ENCODE measurements at places on chromosomes 5 and 9. TPM values are rescaled to one million over a fixed set of nuclear protein-coding genes. Genes with fewer than 3 reads are reported as not detected.

DNA sequence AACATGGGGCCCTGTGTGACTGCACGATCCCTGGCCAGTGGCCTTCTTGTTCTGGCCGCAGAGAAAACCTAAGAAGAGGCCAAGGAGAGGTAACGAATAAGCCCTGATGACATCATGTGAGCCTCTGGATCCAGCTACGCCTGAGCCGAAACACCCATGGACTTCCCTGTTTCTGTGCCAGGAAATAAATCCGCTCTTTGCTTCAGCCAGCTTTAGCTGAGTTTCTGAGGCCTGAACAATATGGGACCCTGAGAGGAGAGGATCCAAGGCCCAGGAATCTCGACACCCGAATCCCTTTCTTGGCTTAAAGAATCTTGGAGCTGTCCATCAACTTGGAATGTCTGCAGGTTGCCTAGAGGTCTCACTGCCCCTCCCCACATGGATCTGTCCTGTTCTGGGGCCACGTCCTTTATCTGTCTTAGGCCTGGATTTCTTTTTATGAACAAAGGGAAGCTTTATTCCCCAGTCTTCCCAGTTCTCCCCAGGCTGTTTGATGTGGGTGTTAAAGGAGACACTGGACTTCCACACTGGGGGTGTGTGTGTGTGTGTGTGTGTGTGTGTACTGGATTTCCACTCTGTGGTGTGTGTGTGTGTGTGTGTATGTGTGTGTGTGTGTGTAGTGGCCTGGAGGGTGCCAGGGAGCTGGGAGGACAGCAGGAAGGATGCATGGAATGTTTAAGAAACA is 13.7 kb downstream of the IER5L start:
- DNase-seq, result no peak

Gene SPINK5
- total RNA-seq, result 0.23 TPM

Gene SHOC1
- total RNA-seq, result 0.25 TPM

Gene TAF11L10
- total RNA-seq, result not detected

DNA sequence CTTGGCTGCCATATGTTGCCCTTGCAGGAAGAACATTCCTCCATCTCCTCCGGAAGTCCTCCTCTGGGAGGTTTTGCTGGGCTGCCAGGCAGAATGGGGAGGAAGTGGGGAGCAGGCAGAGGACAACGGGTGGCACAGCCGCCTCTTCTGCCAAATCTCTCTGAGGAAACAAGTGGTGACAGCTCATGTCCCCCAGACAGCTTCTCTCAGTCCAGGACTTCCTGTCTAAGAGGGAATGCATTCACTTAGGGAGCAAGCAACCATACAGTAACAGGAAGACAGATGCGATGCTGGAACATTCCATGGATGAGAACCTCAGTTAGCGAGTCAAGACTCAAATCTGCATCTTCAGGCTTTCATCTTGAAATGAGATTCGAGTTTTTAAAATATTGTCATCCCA is 701.0 kb downstream of the SEMA5A start:
- no peak for DNase-seq

DNA sequence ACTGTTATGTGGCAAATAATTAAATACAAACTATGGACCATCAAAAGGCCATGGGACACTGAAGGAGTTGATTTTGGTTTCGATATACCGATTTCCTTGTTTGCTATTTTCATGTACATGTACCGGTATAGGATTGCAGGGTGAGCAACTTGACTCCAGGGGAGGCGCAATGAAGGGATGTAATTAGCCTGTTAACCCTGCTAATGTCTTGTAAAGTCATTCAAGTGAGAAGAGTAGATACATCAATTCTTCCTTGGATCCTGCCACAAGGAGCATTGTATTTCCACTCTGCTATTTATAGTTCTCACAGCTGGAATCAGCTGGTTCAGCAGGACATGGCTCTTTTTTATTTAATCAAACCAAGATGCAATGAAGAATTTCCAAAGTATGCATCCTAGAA is 102.0 kb downstream of the STK32A start:
- no peak for DNase-seq

Gene PCDHA10
- 4.2 TPM for total RNA-seq

GRCh38 chr5:60526336-60526875 is 173.6 kb downstream of the DEPDC1B start:
- no peak for DNase-seq

DNA sequence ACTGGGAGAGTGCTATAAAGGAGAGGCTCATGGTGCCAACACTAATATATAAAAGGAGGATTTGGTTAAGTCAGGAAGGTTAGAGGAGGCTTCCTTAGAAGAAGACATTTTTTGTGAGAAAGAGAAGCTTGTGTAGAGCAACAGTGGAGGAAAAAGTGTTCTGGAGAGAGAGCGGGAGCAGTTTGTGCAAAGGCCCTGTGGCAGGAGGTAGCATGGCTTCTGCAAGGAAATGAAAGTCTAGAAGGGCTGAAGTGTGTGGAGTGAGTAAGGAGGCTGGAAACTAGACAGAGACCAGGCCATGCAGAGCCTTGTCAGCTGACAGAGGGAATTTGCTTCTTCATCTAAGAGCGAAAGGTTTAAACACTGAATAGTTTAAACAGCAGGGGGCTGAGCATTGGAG is 64.4 kb upstream of the ARAP3 start:
- DNase-seq, result no peak

Gene PCDHB9
- 0.51 TPM for total RNA-seq

Gene AQP3
- total RNA-seq, result 26.0 TPM

Gene ZNF618
- 9.8 TPM for total RNA-seq

- no peak for DNase-seq
Measured at GRCh38 chr9:127530206-127530941, 79.1 kb downstream of the LRSAM1 start.

- no peak for DNase-seq
Measured at GRCh38 chr5:109901628-109901981, 211.9 kb downstream of the MAN2A1 start.

- peak; percentile 37 for DNase-seq
Measured at GRCh38 chr5:32833127-32833526, 122.0 kb downstream of the NPR3 start.

Gene FOXE1
- total RNA-seq, result not detected

- DNase-seq, result no peak
Measured at GRCh38 chr5:9358961-9359685, 186.8 kb downstream of the SEMA5A start.
